ENCODE measurements at places on chromosomes 3 and 15. TPM values are rescaled to one million over a fixed set of nuclear protein-coding genes. Genes with fewer than 3 reads are reported as not detected.

GRCh38 chr3:95272166-95272565 lies 1209.3 kb downstream of the NSUN3 start:
- no peaks in the 10 kb centered on the region for H3K27me3 ChIP-seq
- H3K27ac ChIP-seq = no peak overlapping the region
- no peaks in the 10 kb centered on the region for H3K4me1 ChIP-seq
- H3K4me3 ChIP-seq = no peak overlapping the region

GRCh38 chr3:54736459-54736858 lies 191.4 kb downstream of the LRTM1 start:
- no peaks in the 10 kb centered on the region for H3K27me3 ChIP-seq
- H3K4me3 ChIP-seq = no peak overlapping the region
- no peaks in the 10 kb centered on the region for H3K36me3 ChIP-seq
- DNase-seq = no peak
- no peaks in the 10 kb centered on the region for H3K4me1 ChIP-seq

- no peaks in the 10 kb centered on the region for H3K36me3 ChIP-seq
- peaks cover 18% of the 10 kb centered on the region for H3K4me1 ChIP-seq
- no peak for DNase-seq
- H3K4me3 ChIP-seq = peak overlapping the region; percentile 68
- no peaks in the 10 kb centered on the region for H3K27me3 ChIP-seq
These were observed 441.3 kb downstream of the MAGI1 start for GRCh38 chr3:65597226-65597951.

GRCh38 chr15:57824186-57824585 lies 117.7 kb downstream of the POLR2M start:
- no peak overlapping the region for H3K4me3 ChIP-seq
- H3K27me3 ChIP-seq = no peaks in the 10 kb centered on the region
- H3K36me3 ChIP-seq = no peaks in the 10 kb centered on the region

COL6A5 gene
- total RNA-seq = not detected

WHAMM gene
- total RNA-seq = 9.9 TPM

GRCh38 chr3:150114273-150114672 lies 143.6 kb upstream of the PFN2 start:
- H3K27ac ChIP-seq = no peak overlapping the region
- no peak overlapping the region for H3K4me3 ChIP-seq
- no peak for DNase-seq

CSK gene
- total RNA-seq = 61.6 TPM

DNA sequence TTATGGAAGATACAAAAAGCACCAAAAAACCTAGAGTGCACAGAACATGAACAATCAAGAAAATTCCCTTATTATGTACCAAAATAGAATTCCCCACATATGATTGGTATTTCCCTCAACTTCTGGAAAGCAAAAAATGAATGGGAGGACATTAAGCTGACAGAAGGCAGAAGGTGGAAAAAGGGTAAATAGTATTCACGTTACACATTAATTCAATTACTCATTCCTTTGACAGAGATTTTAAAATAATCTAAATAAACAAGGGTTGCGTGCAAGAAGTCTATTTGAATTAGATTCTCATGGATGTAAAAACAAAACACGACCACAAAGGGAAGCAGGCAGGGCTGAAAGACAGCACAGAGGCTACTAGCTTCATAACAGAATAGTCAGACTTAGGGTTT lies 260.5 kb upstream of the ZPLD1 start:
- H3K4me3 ChIP-seq = no peak overlapping the region
- H3K27ac ChIP-seq = no peak overlapping the region
- H3K27me3 ChIP-seq = no peaks in the 10 kb centered on the region
- no peaks in the 10 kb centered on the region for H3K36me3 ChIP-seq

CHRNA3 gene
- not detected for total RNA-seq

GRCh38 chr3:33075995-33076394 lies 21.0 kb downstream of the GLB1 start:
- H3K36me3 ChIP-seq = peaks cover 6% of the 10 kb centered on the region
- H3K4me1 ChIP-seq = no peaks in the 10 kb centered on the region
- DNase-seq = no peak

DNA sequence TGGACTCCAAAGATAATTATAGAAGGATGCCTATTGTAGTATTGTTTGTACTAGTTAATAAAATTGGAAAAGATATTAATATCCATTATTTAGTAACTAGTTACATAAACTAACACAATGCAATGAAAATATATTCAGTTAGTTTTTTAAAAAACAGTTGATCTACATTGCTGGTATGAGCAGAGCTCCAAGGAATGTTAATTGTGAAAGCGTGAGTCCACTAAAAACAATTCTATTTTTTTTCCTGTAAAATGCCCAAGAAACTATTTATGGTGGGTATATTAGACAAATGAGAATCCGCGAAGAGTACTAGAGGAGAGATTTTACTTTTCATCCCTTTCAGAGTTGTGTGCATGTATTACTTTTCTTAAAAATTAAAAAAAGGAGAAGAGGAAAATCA lies 104.3 kb downstream of the MCTP2 start:
- DNase-seq = no peak
- H3K36me3 ChIP-seq = no peaks in the 10 kb centered on the region
- no peaks in the 10 kb centered on the region for H3K4me1 ChIP-seq
- no peaks in the 10 kb centered on the region for H3K27me3 ChIP-seq

All from thoracic aorta (tissue), 2 donors.